ENCODE measurements at places on chromosomes 2 and 18.

DNA sequence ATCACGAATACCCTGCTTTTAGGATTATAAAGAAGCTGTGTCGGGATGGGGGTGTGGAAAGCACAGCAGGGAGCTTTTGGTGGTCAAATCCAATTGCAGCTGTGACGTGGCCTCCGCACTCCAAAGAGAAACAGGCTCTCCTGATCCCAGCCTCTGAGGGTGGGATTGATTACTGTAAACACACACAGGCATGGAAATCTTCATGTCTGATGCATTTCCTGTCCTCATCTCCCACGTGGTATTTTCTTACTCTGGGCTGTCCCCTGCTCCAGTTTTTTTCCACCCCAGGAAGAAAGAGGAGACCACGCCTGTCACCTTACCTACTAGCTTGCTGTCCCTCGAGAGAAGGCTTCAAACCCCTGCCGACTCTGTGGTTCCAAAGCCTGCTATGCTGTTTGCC lies 22.7 kb downstream of the RNF152 start:
- DNase-seq, result no peak

DNA sequence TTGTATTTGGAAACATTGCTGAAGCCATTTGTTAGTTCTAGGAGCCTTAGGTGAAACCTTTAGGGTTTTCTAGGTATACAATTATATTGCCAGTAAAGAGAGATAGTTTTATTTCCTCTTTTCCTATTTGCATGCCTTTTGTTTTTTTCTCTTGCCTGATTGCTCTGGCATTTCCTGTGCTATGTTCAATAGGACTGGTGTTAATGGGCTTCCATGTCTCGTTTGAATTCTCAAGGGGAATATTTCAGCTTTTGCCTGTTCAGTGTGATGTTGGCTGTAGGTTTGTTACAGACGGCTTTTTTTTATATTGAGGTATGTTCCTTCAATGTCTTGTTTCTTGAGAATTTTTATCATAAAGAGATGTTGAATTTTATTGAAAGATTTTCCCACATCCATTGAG lies 1054.9 kb upstream of the NXPH2 start:
- DNase-seq, result no peak

DNA sequence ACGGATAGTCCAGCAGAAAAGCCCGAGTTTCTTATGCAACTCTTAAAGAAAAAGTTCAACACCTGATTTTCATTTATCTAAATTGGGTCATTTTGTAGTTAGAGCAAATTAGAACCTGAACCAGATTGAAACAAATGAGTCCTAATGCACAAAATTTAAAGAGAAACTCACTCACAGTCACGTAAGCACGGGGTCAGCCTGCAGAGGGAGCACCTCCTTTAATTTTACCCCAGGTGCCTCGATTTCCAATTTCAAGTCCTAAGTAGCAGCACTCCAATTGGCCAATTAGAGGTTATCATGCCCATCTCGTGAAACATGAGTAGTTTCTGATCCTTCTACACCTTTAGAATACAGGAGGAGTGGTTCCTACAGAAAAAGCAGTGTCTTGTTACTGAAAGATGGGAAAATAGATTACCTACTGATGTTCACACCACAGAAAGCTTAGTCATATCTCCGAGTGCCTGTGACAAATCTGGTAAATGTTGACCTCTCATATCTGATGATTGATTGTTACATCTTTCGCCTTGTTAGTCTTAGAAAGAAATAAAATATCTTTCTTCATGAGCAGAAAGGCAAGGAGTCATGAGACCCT lies 1929.8 kb upstream of the LRRTM1 start:
- DNase-seq, result no peak

- no peak for DNase-seq
Measured at GRCh38 chr2:73285159-73285739, 971 bp upstream of the FBXO41 start.

GRCh38 chr2:77839102-77839501 lies 316.9 kb upstream of the LRRTM4 start:
- DNase-seq, result no peak

DNA sequence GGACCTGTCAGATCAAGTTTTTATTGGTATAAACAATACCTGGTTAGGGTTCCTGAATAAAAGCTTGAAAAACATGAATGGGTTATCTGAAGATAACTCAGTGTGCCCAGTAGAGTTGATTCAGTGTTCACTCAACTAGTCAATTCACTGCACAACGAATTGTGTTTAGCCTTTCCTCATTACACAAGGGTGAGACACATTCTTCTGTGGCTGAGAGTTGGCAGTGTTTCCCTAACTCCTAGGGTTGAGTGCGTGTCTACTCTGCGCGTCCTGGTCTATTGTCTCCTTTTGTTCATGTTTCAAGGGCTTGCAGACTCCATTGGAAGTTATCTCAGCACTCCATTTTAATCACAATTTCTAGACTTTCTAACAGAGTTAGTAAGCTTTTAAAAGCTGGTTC lies 32.8 kb upstream of the TMEM178A start:
- no peak for DNase-seq

DNA sequence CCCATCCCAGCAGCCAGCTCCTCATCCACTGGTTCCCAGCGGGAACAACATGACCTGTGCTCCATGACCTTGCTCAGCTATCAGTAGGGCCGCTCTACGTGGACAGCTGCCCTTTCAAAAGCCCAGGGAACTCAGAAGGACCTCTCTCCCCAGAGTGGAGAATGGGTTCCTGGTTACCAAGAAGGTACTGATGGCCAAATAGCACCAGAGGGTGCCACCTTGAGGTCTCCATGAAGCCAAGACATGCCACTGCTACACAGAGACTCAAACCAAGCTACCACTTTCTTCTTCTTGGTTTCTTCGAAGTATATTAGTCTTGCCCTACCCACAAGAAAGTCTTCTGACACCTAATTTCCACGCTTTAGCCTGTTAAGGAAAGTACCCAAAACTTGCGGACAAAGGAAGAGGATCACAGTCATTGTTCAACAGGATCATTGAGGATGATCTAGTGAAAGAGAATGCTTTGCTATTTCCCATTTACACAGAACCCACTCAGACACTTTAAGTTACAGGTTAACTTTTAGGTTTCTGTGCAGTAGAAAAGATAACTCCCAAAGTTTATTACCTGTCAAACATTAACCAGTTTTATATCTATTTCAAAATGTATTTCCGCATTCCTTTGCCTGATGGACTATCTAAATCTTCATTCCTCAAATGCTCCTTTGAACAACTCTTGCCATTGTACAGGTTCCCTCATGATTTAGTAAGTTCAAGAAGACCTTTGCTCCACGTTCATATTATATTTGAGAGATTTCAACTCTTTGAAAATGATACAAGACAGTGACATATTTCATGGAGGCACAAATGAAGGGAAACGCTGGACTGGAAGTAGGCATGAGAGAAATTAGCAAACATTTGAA lies 102.2 kb downstream of the ALPK2 start:
- DNase-seq, result no peak

DNA sequence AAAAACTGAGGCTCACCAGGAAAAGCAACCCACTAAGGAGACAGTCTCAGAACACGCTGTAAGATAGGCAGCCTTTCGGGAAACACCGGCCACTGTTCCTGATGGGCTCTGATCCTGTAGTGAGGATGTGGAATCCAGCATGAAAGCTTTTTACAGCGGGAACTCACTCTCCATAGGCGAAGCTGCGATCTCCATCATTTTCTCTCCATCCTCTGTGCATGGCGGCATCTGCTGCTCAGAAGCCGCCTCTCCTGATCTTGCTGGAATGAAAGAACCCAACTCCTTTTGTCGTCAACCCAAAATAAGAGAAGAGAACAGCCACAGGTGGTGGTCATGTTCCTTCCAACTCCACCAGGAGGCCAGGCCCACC lies 49.9 kb downstream of the TMEM18 start:
- DNase-seq, result no peak

DNA sequence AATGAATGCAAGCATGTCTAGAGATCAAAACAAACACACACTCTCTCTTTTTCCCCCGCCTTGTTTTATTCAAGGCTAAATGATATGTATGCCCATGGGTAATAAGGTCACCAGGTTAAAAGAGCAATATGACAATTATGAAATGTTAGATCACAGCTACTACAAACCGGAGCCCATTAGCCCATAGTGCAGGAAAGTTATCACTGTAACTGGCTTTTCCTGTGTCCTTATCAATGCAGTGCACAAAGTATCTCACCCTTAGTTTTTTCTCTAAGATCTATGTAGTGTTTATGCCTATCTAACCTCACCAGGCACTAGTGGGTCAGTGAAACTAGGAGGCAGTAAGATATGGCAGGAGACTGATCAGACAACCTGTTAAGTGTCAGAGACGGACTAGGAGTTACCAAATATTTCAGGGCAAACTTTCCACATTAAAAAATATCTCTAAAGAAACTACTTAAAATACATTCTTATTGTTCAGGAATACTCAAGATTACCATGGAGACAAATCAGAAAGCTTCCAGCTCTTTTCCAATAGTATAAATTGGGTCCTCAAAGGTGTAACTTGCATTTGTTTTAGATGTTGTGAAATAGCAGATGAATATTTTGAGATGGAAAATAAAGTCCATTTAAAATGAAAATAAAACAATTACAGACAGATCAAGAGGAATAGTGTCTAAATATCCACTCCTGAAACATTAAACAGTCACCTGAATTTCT lies 282.2 kb downstream of the EXOC6B start:
- DNase-seq, result no peak

GRCh38 chr2:162337868-162338267 lies 6.1 kb upstream of the GCA start:
- DNase-seq, result no peak

- DNase-seq, result no peak
Measured at GRCh38 chr18:46322941-46323340, 218.8 kb downstream of the HAUS1 start.
